ENCODE measurements at places on chromosomes 1 and 21. TPM values are rescaled to one million over a fixed set of nuclear protein-coding genes. Genes with fewer than 3 reads are reported as not detected.

Gene SDCCAG8
- total RNA-seq, result 28.3 TPM

Gene ZNF593OS
- not detected for total RNA-seq

Gene FAM167B
- 1.3 TPM for total RNA-seq

Gene PCBP3
- 0.50 TPM for total RNA-seq

Gene COL8A2
- 0.14 TPM for total RNA-seq

Gene ROR1
- 0.27 TPM for total RNA-seq

DNA sequence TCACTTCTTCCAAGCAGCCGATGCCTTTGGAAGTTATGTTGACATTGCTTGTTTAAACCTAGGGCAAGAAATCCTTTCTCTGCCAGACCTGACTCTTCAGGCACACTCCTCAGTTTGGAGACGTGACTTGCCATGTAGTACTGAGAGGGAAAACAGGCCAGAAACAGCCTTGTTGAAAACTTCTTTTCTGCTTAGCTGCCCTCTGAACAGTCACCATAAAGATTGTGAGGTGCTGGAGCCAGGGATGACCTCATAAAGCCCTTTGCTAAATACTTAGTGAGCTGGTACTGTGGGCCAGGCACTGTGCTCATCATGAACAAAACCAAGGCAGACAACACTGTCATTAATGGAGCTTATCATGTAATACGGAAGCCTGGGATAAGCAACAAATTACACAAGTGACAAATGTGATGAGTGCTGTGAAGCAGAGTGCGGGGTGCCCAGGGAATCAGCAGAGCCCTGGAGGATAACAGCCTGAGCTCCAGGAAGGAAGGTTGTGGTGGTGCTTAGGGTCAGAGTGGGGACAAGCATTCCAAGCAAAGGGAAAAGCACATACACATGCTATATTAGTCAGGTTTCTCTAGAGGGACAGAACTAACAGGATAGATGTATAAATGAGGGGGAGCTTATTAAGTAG is 42.4 kb downstream of the MTARC1 start:
- no peak for DNase-seq

DNA sequence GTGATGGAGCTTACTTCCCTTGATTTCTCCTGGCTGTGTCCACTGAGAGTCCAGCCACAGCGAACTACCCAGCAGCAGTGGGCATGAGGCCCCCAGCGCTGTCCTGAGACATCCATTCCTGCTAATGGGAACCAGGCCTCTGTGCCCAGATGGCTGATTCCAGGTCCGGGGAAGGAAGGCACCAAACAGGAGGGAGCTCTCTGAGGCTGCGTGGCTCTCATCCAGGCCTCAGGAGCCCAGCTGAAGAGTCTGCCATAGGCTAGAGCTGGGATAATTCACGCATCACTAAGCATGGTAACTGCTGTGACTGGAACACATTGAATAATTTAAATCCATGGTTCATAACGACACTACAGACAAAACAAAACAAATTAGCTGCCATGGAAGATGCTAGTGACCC is 24.7 kb upstream of the LRRC47 start:
- no peak for DNase-seq

DNA sequence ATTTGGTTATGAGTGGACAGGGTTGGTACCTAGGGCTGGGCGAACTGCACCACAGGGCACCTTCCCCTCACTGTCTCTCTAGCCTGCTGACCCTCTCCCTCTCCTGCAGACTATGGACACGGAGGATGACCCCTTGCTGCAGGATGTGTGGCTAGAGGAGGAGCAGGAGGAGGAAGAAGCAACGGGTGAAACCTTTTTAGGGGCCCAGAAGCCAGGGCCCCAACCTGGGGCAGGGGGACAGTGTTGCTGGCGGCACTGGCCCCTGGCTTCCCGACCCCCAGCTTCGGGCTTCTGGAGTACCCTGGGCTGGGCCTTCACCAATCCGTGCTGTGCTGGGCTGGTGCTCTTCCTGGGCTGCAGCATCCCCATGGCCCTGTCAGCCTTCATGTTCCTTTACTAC is 21.9 kb downstream of the DISP3 start:
- no peak for DNase-seq

DNA sequence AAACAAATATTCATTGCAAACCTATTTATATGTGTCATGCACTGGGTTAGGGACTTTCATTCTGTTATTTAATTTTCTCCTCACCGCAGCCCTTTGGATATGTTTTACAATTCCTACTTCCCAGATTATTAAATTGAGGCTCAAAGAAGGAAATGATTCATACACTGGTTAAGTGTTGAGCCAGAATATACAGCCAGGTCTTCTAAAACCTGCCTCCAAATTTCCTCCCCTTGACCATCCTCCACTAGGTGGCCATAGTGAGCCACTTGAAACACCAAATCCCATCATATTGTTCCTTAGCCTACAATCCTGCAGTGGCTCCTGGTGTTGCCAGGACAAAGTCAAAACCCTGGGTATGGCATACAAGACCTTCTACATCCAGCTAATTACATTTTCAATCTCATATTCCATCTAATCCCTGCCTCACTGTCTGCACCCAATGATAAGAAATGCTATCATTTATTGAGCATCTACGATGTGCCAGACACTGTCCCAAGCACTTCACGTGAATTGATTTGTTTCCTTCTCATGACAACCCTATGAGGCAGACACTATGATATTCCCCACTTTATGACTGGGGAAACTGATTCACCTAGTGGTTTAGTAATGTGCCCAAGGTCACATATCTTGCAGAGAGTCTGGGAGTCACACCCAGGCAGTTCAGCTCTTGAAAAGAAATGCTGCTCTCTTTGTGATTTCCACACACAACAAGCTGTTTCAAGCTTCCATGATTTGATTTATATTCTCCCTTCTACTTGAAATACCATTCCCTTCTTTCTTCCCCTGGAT is 23.6 kb upstream of the KIRREL1 start:
- DNase-seq, result no peak
